ENCODE measurements at places on chromosomes 6 and 20.

- no peak for DNase-seq
These were observed 67.7 kb downstream of the RREB1 start for GRCh38 chr6:7175462-7175861.

- DNase-seq: no peak
These were observed 1.9 kb downstream of the AIG1 start for GRCh38 chr6:143062551-143062950.

- DNase-seq: no peak
These were observed 53.4 kb downstream of the TFAP2A start for GRCh38 chr6:10361428-10361827.

DNA sequence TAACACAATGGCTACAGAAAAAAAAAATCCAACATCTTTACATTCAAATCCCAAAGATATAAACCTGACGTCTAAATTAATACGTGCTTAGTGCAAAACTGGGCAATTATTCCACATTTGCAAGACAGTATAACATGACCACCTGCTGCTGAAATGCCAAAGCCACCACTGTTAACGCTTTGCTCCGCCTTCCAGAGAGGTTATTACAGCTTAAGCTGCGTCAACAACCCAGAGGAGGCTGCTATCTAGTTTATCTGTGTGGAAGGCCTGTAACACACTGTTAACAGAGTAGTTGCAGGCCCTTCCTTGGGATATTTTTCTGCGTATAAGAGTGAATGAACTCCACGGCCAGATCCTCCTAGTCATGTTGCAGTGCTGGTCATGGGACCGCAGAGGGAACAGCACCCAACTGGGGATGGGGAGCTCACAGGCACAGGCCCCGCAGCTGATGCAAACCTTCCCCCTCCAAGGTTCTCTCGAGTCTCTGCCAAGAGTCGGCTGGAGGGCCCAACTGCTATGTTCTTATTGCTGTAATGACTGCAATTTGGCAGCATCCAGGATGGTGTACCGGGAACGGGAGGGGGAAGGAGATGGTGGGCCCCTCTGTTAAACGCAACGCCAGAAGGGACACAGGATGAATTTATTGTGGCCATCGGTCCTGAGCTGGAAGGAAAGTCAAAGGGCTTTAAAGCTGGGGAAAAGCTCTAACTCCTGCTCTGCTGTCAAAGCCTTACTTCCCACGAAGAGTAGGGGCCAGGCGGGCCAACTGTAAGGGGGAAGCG, 993 bp upstream of the NCOA7 start:
- peak; percentile 70 for DNase-seq

DNA sequence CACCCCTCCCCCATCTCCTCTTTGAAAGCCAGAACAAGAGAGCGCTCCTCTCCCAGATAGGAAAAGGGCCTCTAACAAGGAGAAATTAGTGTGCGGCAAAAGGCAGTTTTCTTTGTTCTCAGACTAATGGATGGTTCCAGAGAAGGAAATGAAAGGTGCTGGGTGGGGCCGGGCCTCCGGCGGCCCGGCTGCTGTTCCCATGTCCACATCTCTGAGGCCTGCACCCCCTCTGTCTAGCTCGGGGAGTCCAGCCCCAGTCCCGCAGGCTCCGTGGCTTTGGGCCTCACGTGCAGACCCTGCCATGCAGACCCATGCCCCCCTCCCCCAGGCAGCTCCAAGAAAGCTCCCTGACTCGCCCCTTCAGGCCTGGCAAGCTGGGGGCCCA, 35.8 kb upstream of the MRGBP start:
- DNase-seq: no peak

- no peak for DNase-seq
These were observed 42.3 kb downstream of the CHMP4B start for GRCh38 chr20:33853507-33853813.

- no peak for DNase-seq
These were observed 320.2 kb upstream of the JARID2 start for GRCh38 chr6:14925699-14926026.

- no peak for DNase-seq
These were observed 187.0 kb upstream of the BMP2 start for GRCh38 chr20:6580486-6580885.

DNA sequence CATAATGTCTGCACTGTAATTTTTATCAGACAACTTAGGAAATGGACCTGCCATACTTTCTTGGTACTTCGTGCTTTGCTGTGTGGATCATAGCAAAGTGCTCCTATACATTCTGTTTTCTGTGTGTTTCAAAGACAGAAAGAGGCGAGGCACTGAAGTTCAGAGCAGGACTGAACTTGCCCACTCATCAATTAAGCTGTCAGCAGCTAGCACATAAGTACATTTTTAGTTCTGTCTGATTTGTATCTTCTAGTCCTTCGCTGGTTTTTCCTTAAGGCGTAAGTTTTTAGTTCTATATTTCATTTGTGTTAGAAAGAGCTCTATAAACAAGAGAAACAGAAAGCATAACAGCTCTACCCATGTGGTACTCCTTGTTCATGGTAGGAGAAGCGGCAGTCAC, 42.1 kb downstream of the MAP3K4 start:
- DNase-seq: no peak

DNA sequence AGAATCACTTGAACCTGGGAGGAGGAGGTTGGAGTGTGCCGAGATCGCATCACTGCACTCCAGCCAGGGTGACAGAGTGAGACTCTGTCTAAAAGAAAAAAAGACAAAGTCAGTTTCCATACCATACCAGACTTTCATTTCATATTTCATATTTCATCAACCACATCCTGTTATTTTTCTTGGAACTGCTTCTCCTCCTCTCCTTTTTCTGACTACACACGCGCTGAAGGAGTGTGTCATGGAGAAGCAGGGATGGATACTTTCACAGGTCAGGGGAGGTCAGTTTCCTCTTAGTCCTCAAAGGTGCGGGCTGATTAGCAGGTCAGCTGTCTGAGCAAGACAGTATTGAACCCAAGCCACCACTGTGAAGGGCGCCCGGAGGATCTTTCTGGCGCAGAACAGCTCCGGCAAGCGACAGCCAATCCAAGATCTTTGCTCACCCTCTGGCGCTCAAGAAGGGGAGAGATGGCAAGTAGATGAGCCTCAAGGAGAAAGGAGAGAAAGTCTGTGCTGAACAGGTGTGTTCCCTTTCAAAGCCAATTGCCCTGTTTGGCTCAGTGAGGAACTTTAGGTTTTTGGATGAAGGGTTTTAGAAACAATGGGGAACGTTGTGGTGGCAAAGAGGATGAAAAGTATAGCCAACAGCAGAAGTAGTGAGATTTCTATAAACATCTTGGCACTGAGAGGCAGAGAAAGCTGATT, 18.9 kb upstream of the SYNJ2 start:
- no peak for DNase-seq

- DNase-seq: no peak
These were observed 85.1 kb downstream of the SMOC2 start for GRCh38 chr6:168525926-168526630.

GRCh38 chr6:169045486-169045885, 208.2 kb downstream of the THBS2 start:
- no peak for DNase-seq

DNA sequence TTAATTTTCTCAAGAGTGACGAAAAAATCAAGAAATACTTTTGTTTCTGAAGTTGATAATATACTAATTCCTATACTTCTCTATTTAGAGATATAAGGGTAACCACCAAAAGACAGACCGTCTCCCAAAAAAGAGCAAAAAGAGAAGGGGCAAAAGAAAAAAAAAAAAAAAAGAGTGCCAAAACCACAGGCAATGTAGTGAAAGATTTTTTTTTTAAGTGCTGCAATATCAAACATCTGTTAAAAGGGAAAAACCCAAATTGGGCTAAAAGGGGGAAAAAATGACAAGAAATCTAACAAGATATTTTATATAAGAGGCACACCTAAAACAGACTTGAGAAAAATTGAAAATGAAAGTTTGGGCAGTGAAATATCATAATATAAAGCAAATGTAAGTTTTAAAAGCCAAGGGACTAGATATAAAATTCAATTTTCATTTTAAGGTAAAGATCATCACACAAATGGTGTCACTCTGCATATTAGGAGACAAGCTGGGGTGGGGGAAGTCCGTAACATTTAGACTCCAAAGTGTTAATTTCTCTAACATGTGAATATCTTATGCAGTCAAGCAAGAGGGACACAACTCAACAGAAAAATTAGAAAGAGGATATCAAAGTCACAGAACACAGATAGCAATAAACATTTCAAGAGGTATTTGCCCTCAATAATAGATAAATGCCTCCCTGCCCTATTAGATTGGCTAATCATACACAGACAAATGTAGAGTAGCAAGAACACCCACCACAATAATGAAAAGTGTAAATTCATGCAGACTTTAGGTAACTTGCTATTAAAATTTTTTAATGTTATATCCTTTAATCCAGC, 9.1 kb downstream of the C6orf52 start:
- no peak for DNase-seq

DNA sequence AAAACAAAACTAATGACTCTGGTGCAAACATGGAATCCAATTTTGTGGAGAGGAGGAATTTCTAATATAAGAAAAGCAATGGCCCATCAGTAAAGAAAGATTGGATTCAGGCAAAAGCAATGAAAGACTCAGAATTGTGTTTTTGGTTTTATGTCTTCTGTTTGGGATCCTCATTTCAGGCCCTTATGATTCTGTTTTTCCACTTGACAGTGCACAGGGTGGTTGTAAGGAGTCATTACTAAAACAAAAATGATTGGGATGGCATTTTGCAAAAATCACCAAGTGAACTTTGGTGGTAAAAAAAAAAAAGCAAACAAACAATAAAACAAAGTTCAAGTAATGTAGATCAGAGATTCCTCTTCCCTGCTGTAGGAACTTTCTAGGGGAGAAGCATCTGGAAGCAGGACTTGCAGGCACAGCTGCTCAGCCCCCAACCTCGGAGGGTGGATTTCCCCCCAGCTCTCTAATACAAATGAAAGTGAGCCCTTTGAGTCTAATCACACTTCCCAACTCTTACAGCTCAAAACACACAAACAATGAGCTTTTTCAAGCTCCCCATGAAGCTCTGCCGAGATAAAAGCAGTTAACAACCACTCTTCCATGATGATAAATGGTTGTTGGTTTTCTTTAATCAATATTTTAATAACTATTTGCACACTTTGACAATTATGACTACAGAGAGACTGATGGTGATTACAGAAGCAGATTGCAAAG, 177.7 kb downstream of the ZDHHC14 start:
- DNase-seq: no peak

DNA sequence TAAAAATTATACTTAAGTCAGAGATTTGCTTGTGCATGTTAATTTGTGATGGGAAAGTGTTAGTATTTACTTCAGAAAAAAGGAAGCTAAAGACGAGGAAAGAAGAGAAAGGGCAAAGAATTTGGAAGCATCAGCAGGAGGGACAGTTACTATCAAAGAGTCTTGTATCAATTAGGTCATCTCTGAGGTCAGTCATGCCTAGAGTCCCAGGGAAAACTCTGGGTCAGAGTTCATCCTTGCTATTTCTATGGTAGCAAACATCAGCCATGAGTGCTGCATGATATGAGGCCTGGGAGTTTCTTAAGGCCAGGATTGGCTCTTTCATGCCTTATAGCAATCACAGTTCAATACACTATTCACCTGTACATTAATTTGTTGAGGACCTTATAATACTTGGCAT, 292.9 kb downstream of the FARS2 start:
- DNase-seq: no peak

GRCh38 chr6:90249458-90249857, 47.2 kb downstream of the BACH2 start:
- DNase-seq: no peak

GRCh38 chr6:101393251-101393828, at the start of gene GRIK2:
Gene GRIK2, plus strand, starts transcription at chr6:101393708.
- no peak for DNase-seq

DNA sequence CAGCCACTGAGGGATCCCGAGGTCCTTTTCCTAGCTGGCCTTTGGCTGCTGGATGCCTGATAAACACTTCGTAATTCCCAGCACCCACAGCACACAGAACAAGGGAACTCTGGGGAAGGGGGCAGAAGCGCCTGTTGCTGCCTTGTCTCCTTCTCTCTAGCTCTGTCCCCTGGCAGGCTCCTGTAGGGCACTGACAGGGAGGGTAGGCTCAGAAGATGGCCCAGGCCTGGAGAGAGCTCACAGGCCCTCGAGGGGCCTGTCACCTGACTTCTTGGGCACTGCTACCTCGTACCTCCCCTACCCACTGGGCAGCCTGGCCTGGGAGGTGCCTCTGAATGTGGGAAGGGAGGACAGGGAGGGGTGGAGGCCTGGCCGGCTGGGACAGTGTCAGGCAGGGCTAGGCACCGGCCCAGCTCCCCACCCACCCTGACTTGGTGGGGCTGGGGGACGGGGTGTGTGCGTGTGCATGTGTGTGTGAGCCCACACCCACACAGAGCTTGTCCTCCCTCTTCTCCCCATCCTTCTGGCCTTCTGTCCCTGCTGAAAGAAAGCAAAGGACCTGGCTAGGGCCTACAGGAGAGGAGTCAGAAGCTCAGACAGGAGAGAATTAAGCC, 18.1 kb downstream of the C6orf132 start:
- no peak for DNase-seq

DNA sequence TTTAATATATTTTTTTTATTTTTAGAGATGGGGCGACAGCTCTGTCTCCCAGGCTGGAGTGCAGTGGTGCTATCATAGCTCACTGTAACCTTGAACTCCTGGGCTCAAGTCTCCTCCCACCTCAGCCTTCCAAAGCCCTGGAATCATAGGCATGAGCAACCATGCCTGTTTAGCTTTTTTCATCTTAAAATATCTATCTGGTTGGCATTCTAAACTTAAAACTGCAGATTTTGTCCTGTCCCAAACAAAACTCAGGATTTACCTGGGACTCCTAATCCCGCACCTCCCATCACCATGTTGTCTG, 124.7 kb downstream of the SULF2 start:
- DNase-seq: no peak

DNA sequence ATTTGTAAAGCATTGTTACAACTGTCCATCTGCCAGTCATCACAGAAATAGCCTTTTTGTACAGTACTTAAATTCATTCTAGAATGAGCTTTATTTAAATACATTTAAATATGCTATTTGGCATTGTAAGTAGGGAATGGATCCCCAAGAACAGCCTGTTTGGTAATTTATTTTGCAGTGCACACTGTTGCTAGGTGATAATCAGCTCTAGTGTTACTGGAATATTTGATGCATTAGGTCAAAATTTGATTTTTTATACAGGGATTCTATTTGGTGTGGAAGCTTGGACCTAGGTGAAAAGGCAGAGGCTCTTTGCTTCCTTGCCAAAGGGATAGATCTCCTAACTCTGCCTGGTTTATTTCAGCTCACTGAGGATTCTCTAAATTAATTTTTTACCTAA, 593.7 kb downstream of the EPM2A start:
- no peak for DNase-seq

DNA sequence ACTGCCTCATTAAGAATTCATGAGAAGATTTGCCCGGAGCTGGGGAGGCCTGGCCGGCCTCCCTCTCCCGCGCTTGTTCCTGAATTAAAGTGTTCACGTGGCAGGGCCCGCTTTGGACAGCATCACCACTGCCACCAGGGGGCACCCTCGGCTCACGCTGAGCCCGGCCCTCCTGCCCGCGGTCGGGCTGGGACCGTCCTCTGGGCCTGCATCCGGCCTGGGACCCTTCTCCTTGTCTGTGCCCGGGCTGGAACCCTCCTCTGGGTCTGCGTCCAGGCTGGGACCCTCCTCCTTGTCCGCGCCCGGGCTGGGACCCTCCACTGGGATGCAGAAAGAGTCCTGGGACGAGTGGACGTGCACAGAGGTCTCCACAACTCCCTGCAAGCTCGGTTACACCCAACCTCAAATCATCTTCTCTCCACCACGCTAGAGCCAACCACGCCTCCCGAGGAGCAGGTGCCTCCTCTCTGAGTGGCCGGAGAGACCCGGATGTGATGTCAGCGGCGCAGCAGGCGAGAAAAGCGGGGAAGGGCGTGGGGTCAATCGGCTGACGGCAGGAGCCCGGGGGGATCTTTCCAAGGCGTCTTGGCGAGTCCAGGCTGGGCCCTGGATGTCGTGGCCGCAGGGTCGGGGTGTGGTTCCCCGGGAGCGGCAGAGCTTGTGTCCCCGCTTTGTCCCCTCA, 50.9 kb upstream of the DACT2 start:
- DNase-seq: peak; percentile 67
